ENCODE measurements at places on chromosomes 2 and 18.

DNA sequence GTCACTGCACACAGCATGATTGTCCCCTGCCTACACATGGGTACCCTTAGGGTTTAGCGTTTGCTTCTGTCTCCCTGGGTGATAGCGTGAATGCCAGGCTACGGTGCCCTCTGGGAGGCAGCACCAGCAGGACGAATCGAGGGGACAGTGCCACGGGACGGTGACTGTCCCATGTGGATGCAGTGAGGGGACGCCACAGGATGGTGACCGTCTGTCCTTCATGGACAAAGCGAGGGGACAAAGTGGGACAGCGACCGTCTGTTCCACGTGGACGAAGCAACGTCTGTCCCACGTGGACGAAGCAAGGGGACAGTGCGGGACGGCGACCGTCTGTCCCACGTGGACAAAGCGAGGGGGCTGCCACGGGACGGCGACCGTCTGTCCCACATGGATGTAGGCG, 25.7 kb downstream of the CTDP1 start:
- no peak for DNase-seq

GRCh38 chr2:9030841-9031240, 27.4 kb upstream of the MBOAT2 start:
- DNase-seq = no peak

DNA sequence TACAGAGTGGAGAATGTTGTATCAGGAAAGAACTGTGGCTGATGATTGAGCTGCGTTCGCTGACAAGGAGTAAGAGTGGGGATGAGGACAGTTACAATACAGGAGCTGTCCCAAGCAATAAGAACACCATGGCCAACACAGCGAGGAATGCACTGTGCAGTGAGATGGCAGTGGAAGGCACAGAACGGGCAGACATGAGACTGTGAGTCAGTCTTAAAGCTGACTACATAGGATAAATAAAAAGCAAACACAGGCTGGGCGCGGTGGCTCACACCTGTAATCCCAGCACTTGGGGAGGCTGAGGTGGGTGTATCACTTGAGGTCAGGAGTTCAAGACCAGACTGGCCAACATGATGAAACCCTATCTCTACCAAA, 89.8 kb downstream of the CABYR start:
- DNase-seq = no peak

GRCh38 chr18:37613253-37613565, 47.6 kb upstream of the CELF4 start:
- DNase-seq = no peak

DNA sequence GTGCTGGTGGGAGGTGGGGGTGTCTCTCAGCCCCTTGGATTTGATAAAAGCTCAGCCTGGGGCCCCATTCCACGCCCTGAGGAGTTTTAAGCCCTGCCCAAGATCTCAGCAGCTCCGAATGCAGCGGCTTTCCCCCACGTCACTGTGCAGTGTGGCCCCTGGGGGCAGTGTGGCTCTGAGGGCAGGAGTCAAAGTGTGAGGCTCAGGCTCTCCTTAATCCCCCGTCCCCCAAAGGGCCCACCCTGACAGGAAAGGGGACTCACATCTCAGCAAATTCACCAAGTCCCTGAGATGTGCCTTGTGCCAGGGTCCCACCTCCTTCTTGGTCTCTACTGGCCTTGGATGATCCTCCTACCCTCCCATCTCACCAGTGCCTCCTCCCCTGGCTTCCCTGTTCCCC, 25.2 kb downstream of the NPPC start:
- no peak for DNase-seq

DNA sequence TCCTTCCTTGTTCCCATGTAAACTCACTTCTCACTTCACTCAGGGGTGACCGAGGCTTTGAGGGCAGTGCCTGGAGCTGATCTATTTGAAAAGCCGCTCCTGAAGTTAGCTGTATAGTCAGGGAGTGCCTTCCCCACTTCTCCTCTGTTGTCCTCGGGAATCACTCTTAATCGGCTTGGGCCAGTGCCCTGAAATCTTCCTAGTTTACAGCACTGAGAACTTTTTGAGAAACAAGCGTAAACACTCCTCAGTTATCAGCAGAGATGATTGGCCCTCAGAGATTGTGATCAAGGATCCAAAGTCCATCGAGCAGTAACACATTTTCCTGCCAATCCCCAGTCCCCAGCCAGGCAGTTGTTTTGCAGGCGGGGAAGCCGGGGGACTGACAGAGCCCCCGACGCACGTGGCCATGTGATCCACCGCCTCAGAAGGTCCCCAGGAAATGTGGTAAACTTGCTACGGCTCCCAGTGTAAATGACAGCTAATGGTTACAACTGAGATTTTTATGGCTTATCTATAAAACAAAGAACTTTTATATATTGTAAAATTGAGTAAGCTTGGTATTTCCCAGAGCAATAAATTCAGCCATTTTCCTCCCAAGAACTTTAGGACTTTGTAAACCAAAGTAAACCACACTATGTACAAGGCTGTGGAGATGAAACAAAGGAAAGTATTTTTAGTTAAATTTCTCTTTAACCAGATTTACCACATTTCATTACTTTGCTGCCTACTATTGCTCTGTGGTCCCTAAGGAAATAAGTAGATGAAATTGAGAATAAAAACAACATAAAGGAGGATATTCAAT, 53.5 kb downstream of the C18orf63 start:
- no peak for DNase-seq

DNA sequence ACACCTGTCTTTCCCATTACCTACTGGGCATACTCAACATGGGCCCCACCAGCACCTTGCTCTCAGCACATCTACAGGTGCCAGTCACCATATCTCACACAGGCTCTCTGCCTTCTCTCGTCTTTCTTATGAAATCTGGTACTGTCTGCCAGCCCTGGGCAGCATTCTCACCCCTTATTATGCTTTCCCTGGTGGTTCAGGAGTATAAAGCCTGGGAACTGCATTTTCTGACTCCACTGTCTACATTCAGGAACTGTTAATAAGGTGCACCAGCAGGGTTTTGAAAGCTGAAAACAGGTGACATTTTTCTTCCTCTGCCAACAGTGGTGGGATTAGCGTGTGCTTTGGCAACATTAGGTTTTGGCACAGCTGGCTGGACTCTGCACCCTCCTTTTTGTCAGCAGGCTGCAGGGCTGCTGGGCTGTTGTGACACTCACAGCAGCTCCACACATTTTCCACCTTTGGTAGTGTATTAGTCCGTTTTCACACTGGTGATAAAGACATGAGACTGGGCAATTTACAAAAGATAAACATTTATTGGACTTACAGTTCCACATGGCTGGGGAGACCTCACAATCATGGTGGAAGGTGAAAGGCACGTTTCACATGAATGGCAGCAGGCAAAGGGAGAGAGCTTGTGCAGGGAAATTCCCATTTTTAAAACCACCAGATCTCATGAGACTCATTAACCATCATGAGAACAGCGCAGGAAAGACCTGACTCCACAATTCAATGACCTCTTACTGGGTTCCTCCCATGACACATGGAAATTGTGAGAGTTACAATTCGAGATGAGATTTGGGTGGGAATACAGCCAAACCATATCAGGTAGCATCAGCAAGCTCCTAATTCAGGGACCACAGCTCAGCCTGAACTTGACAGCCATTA, 343.1 kb upstream of the LYPD1 start:
- no peak for DNase-seq

DNA sequence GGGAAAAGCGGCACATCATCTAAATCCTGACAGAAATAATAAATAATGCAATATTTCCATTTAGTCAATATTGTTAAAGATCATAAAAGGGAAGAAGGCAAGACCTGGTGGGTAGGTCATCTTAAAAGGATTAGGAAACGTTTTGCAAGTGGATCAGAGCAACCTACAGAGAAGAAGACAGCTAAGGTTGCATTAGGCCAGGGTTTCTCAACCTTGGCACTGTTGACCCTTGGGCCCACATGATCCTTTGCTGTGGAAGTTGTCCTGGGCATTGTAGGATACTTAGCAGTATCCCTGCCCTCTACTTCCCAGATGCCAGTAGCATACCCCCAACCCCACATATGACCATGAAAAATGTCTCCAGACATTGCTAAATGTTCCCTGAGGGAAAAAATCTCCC, 55.0 kb downstream of the KLF7 start:
- no peak for DNase-seq

GRCh38 chr2:54787755-54788366, 64.4 kb downstream of the EML6 start:
- DNase-seq = no peak

- no peak for DNase-seq
Measured at GRCh38 chr2:139798391-139798790, 1018.2 kb upstream of the NXPH2 start.

DNA sequence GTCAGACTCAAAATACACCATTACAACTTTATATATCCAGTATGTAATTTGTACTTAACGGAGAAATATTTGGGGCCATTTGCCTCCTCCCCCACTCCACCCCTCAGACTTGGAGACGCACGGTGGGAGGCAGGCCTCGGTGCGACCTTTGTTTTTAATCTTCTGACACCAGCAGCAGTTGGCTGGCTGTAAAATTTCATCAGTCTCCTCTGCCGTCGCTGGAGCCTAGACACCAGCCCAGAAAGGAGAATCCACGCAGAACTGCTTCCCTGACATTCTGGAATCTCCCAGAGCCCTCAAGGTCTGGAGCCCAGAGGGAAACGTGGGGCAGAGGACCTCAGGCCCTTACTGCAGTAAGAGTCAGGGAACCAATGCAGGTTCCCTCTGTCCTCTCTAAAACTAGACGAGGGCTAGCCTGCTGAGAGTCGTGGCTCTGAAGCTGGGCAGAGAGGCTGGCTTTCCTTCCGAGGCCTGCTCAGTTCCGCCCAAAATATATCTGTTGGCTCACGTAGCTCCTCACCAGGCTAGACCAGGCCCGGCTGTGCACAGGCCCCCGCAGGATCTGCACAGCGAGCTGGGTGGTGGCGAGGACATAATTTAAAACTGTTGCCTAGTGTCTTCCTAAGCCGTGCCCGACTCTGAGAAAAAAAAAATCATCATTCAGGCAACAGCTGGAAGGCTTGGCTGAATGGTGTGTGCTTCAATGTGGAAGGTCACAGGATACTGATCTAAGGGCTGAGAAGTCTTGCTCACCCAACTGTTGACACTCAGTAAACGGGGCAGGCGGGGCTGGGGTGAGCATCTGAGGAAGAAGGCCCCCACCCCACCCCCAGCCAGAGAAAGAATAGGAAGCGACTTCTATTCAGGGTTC, 40.4 kb downstream of the EN1 start:
- DNase-seq = no peak

DNA sequence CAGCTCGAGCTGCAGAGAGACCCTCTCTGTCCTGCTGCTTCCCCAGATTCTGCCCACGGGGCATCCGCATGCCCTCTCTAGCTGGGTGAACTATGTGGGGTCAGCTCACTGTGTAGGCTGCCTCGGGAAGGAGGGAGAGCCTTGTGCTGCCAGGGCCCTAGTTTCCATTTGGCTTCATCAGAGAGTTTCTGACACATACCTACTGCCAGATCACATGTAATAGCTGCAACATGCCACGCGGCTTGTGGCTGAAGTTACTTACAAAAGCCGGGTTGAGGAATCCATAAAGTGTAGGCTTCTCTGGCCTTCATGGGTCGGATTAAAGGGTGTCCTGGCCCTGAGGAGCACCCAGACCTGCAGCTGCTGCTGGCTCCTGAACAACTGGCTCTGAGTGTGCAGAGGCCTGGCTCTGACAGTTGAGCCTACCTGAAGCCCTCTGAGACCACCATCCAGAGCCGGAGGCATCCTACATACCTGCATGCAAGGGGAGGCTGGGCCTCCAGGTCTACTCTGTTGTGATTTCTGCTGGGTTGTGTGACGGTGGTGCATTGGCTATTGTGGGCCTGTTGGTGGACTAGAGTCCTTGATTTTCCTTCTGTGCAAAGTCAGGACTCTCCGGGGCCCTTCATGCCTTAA, 130.0 kb downstream of the SH3RF3 start:
- no peak for DNase-seq

DNA sequence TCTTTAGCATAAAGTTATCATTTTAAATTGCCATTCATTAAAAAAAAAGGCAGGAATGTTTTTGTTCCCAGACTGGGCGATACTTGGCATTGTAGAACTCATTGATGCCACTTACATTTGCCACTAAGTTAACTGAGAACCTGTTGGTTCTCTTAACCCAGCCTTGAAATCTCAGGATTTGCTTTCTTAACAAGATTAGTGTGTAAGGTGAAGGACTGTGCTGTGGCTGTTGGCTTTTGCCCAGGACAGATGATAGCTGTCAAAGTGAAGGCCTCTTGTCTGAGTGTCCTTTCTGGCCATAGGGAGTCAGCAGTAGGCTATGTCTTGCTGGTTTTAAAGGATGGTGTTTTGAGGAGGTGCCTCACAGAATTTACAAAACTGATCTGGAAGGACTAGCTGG, 2.6 kb downstream of the DPYSL5 start:
- no peak for DNase-seq

DNA sequence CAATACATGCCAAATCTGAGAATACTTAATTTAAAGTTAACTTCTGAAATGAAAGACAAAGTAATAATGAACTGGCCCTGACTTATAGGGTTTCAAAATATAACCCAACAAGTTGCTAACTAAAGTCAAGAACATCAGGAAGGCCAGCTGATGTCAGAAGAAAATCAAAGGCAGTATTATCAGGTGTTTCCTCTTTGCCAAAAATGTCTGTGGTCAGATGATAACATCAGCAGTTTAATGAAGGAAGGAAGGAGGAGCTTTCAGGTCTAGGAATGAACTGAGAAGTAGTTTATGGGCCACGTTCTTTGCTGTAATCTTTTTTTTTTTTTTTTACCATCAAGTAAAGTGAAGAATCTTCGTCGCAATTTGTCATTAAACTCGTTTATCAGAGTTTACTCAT, 40.9 kb downstream of the CDH2 start:
- DNase-seq = no peak

DNA sequence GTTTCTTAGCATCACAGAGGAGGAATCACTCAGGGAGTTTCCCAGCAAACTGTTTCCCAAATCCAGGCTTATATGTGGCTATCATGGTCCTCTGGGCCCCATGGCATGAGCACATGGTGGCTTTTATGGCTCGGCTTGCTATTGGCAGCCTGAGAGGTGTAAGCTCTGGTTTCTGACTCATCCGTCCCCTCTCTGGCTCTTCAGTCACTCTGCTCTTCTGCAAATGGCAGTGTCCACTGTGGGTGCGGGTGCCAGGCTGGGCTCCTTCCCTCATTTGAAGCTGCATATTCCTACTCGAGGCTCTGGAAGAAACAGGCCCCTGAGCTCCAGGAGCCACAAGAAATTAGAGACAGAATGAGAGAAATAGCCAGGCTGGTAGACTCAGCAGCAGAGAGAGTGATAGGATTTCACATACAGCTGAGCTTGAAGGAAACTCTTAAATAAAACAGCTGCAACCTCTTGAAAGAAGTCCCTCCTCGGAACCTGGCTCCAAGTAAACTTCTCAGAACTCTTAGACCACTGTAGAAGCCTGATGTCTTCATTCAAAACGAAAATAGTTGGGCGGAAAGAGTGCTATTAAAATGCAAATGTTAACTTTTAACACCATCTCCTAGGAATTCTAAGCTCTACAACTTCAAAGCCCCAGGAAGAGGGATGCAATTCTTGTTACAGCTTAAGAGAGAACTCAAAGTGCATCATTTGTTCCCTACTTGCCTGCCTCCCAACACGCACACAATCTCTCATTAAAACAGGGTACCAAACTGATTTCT, 212.6 kb upstream of the SP5 start:
- DNase-seq = no peak

DNA sequence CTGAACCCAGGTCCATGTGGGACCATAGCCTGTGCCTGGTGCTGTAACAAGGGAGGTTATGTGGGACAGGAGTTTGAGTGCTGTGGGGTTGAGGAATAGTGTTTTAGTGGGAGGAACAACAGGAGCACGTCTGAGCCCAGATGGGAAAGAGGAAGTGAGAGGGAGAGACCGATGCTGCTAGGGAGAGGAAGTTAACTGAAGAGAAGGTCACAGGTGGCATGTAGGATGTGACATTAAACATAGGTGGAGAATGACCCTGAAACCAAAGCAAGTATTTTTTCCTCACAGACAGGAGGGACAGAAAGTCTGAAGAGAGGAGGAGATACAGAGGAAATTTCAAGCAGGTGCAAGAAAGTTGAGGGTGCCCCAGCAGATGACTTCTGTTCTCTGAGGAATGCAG, 87.8 kb downstream of the ACOXL start:
- DNase-seq = no peak

Measured in smooth muscle cell of the brain vasculature (primary cell).